ENCODE measurements at places on chromosomes 2 and 18.

DNA sequence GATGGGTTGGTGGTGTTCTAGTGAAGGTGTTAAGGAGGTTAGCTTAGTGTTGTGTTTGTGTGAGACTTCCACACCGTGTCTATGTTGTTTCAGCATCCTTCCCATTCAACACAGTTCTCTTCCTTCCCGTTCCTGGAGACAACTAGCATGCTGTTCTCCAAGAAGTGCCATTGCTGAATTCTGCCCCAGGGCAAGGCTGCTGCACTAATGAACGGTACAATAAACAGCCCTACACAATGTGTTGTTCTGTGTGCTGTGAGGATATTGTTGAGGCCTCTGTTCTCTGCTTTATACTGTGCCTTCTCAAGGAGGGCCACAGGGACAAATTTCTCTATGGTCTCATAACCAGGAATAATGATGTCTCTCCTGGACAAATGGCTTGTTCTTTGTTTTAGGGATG is 39.8 kb upstream of the ZEB2 start:
- no peak for DNase-seq

GRCh38 chr2:219042750-219043149 is 1.4 kb upstream of the CFAP65 start:
- no peak for DNase-seq

- no peak for DNase-seq
These were observed 31.6 kb upstream of the TWIST2 start for GRCh38 chr2:238816291-238816690.

- DNase-seq = no peak
These were observed 285.8 kb downstream of the TMX3 start for GRCh38 chr18:68429111-68429510.

DNA sequence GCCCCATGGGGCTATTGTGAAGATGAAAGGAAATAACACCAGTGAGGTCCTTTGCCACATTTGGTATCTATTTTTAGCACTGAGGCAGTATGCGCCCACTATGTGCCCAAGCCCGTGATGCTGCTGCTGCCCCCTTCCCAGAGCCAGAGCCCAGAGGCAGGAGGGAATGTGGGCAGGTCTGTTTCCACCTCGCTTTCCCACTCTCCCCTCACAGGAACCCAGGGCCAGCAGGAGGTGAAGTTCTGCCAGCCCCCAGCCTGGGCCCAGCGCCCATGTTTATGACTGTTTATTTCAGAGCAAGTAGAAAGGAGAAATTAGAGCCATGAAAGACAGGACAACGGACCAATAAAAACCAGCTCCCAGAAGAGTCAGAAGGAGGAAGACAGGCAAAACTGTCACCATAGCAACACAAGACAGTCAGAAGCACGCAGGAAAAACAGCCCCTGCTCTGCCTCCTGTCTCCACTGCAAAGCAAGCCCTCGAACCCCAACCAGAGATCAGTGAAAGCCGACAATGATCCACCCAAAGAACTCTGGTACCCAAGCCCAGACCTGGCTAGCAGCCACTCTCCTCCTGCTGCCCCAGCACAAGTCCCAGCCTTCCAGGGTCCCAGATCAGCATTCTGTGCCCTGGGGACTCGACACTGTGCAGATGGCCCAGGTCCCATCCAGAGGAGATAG is 1.4 kb downstream of the CYRIA start:
- DNase-seq = no peak

DNA sequence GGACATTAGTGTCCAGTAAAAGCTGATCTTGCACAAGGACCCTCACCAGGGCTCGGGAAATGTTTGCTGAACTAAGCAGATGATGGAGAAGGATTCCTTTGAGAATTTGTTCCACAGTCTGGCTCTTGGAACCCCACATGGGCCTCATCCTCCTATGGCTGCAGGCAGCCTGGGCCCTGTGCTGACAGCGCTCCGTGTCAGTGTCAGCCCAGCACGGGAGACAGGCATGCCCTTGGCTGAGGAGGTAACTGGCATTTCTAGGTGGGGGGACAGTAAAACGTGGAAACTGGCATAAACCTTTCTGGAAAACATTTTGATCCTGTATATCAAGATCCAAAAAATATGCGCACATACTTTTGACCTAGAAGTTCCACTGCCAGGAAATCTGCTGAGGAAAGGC is 10.5 kb downstream of the PTMA start:
- no peak for DNase-seq

DNA sequence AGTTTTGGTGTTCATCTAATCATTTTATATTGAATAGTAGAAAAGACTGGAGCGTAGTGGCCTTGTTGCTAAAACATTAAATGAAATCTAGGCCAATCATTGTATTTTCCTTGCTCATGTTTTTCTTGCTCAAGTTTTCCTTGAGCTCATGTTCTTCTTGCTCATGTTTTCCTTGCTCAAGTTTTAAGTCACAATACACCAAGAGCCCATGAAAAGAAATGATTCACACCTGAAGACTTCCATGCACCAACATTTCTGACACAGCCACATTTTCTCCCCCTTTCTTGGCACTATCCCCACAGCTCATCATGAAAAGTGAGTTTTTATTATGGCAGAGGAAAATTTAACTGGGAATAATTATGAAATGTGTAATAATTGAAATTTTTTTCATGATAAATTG is 92.0 kb downstream of the LRP1B start:
- no peak for DNase-seq

DNA sequence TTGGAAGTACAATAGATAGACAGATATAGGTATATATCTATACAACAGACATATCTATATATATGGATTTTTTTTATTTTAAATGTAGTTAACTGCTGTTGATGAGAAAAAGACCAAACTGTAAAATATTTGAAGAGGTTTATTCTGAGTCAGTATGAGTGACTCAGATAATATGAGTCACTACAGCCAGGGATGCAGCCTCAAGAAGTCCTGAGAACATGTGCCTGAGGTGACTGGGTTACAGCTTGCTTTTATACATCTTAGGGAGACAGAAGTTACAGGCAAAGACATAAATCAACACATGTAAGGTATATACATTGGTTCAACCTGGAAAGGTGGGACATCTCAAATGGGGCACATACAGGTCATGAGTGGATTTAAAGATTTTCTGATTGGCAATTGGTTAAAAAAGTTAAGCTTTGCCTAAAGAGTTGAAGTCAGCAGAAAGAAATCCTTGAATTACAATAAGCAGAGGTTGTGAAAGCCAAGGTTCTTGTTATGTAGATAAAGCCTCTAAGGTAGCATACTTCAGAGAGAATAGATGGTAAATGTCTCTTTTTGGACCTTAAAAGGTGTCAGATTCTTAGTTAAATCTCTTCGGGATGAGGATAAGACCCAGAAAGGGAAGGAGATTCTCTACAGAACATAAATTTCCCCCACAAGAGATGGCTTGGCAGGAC is 149.9 kb downstream of the RBM43 start:
- peak; percentile 30 for DNase-seq

DNA sequence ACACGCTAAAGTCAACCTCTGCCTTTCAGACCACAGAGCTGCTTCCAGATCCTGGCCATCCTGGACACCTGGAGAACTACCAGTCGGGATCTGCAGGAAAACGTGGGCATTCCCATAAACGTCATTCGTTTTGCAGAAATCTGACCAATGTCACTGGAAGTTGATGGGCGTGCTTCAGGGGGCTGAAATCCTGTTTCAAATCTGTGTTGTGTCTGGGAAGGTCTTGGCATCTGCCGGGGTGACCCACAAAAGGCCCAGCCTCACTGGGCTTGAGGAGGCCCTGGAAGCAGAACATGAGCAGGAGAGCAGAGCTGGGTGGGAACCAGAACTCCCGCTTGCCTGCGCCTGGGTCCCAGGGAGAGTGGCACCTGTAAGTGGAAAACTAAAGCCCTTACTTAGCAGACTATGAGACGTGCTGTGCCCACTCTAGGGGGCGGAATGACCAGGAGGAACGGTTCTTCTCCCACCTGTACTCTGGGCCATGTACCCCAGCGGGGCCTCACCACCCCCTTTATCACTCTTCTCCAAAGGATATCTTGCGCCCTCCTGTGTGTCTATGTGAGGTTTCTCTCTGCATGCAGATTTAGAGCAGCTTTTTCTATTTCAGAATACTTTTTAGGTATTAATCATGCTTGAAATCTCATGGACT is 200.9 kb downstream of the FAM210A start:
- no peak for DNase-seq

GRCh38 chr2:59693231-59693959 is 860.1 kb downstream of the BCL11A start:
- DNase-seq = no peak

DNA sequence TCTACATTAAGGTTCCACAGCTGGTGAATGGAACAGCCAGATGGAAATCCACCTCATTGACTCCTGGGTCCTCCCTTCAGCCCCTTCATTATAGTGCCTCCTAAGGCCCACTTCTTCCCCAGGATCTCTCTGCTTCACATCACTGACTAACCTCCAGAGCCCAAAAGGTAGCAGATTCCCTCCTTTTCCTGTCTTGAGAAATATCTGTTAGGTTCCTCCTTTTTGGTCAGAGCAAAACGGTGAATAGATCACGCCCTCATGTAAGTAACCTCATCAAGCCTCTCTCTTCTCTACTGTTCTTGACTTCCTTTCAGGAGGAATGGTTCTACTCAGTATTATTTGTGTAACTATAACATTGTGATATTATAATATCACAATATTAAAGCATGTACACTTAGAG is 155.0 kb upstream of the SRD5A2 start:
- DNase-seq = no peak

- DNase-seq = no peak
These were observed 18.2 kb downstream of the MPHOSPH10 start for GRCh38 chr2:71148506-71149063.
